ENCODE measurements at places on chromosomes 3 and 15.

- DNase-seq: no peak
These were observed 26.9 kb upstream of the GOLGA8B start for GRCh38 chr15:34610354-34610753.

GRCh38 chr15:96325541-96326327, 4.8 kb upstream of the NR2F2 start:
- no peak for DNase-seq

DNA sequence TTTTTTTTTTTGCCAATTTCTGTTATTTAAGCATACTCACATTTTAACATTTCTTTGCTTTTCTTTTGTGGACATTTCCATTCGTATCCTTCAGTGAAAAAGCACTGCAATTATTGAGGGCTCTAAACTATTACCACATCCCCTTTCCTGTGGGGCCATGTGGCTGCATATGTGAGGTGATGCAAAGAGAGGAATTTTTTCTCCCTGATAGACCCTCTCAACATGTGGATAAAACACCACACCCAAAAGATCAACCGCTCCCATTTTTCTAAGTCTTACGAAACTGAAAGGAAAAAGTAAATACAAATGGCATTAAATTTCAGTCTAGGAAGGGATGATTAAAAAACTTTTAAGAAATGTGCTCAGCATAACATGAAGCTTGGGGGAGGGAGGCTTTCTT, 68.8 kb downstream of the DNAJC13 start:
- no peak for DNase-seq

DNA sequence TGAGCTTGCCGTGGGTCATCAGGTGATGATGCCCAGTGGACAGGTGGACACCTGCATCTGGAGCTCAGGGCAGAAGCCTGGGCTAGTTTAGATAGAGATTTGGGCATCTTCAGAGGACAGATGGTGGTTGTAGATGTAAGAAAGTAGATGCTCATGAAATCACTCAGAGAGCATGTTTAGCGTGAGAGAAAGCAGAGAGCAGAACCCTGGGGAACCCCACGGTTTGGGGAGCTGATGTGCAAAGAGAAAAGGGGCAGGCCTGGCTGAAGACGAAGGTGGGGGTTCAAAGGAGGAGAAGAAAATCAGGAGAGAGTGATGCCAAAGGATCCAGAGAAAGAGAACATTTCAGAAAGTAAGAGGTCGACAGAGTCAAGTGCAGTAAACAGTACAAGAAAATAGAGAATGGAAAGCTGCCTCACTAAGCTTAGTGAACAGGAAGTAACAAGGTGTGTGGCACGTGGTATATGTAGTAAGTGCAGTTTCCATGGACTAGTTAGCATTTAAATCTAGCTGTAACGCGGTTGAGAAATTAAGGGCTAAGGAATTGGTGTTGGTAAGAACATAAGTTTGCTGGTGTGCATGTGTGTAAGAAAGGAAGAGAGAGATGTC, 13.5 kb downstream of the TIGIT start:
- DNase-seq: peak; percentile 63

- DNase-seq: no peak
These were observed 5.7 kb upstream of the GNB5 start for GRCh38 chr15:52196891-52197290.

GRCh38 chr15:76837474-76837873, 67.7 kb downstream of the SCAPER start:
- DNase-seq: no peak

- DNase-seq: no peak
These were observed 48.4 kb downstream of the IDH2 start for GRCh38 chr15:90053685-90054466.

DNA sequence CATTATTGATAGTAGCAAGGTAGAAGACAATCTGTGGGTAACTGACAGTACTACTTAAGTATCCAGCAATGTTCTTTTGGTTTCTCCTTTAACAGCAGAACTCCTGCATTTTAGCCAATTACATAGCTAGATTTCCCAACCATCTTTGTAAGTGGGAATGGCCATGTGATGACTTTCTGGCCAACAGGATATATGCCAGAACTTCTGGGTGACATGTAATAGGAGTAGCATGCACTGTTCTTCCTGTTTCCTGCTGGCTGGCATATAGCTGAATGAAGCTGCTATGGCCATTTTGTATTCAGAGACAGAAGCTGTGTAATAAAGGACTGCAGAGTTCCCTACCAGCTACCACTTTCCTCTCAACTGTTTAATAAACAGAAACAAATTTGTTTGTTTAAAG, 18.0 kb downstream of the SPICE1 start:
- DNase-seq: no peak

- DNase-seq: no peak
These were observed 52.1 kb downstream of the VGLL4 start for GRCh38 chr3:11591391-11592282.

DNA sequence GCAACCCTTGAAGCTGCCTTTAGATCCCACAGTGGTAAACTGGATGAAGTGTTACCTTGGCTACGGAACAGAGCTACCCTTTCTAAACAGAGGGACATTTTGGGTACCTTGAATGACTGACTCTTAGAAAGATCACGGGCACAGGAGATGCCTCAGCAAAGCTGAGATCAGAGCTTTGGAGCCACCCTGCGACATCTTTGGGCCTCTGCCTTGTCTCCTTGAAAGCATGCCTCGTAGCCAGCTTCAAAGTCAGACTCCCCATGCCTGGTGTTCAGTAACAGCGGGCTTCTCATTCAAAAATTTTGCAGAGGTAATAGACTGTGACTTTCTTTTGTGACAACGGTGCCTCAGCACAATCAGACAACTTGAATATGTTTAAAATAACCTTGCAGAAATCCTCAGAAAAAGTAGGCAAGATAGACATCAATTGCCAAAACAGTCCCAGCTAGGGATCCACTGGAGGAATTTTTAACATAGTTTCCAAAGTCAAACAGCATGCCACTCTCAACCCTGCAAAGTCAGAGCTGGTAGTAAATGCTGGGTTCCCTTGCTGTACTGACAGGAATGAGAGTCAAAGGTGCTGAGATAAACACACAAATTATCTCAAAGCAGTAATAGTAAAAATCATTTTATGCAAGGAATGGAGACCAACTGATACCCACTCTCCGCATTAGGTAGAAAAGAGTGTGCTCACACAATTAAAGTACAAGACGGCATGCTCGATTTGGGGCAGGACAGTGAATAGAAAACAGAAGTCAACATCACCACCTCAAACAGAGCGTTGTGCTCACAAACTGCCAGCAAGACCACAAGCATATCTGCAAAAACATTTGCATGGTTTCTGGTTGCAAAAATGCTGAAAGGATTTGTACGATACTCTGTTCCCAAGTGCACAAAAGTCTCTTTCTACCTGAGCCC, 82.1 kb downstream of the MYO1E start:
- no peak for DNase-seq
